ENCODE measurements at places on chromosomes 2 and 18. TPM values are rescaled to one million over a fixed set of nuclear protein-coding genes. Genes with fewer than 3 reads are reported as not detected.

The LINC00305 gene
- total RNA-seq: not detected

The LYPD6 gene
- total RNA-seq: under 0.01 TPM

The ITM2C gene
- 77.3 TPM for total RNA-seq

The PEX13 gene
- total RNA-seq: 28.1 TPM

The LYPD1 gene
- 0.17 TPM for total RNA-seq

The RGPD8 gene
- total RNA-seq: 9.5 TPM

The GPC1 gene
- 218 TPM for total RNA-seq

The SALL3 gene
- not detected for total RNA-seq

The SNED1 gene
- total RNA-seq: 39.5 TPM

The RPRM gene
- not detected for total RNA-seq

The GPR35 gene
- 1.2 TPM for total RNA-seq

The TMEM163 gene
- not detected for total RNA-seq

The SKA1 gene
- total RNA-seq: 1.0 TPM

The ODC1 gene
- 86.4 TPM for total RNA-seq

The ALPI gene
- not detected for total RNA-seq

The MC4R gene
- not detected for total RNA-seq

The ACADL gene
- 0.51 TPM for total RNA-seq

The CPLX4 gene
- not detected for total RNA-seq

The CNTNAP5 gene
- not detected for total RNA-seq

The MDH1B gene
- total RNA-seq: 1.8 TPM

The MYCN gene
- not detected for total RNA-seq

The PSMA8 gene
- total RNA-seq: not detected

The LOXL3 gene
- 12.6 TPM for total RNA-seq

The NPAS2 gene
- 3.6 TPM for total RNA-seq

The CGREF1 gene
- 10.0 TPM for total RNA-seq

The CCL20 gene
- not detected for total RNA-seq

The KIAA2012 gene
- under 0.01 TPM for total RNA-seq

The ADRA2B gene
- total RNA-seq: not detected

The PLEKHH2 gene
- 14.0 TPM for total RNA-seq

The CELF4 gene
- not detected for total RNA-seq

The DPP4 gene
- 297 TPM for total RNA-seq

The FBLN7 gene
- total RNA-seq: 0.99 TPM

The TEKT4 gene
- not detected for total RNA-seq

The RNF125 gene
- 0.33 TPM for total RNA-seq

The ANKRD53 gene
- 1.3 TPM for total RNA-seq

The UPP2 gene
- not detected for total RNA-seq

The NT5C1B gene
- not detected for total RNA-seq

The GAL3ST2 gene
- total RNA-seq: not detected

The GPR39 gene
- 1.3 TPM for total RNA-seq

Data from fibroblast of lung (primary cell).